ENCODE measurements at places on chromosomes 3 and 15.

DNA sequence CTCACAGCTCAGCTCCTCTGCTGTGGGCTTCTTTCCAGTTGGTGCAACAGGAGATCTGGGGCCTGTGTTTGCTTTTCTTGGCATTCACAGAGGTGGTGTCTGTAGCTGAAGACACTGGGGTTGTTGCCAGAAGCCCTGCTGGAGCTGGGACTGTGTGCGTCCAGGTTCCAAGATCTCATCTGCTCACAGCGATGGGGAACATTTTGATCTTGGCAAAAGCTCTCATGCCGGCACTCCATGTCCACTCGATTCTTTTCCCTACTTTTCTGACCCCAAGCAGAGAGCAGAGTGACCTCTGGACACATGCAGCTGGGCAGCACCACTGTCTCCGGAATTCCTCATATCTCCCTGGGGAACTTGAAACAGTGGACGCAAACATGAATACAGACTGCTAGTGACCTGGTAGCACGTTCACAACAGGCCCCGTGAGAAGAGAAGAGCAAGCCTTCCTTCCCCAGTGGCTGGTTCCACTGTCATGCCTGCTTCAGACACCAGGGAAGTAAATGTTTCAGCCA lies 36.1 kb upstream of the MECOM start:
- no peak for DNase-seq

GRCh38 chr3:69642606-69643005 lies 96.7 kb upstream of the MITF start:
- no peak for DNase-seq

DNA sequence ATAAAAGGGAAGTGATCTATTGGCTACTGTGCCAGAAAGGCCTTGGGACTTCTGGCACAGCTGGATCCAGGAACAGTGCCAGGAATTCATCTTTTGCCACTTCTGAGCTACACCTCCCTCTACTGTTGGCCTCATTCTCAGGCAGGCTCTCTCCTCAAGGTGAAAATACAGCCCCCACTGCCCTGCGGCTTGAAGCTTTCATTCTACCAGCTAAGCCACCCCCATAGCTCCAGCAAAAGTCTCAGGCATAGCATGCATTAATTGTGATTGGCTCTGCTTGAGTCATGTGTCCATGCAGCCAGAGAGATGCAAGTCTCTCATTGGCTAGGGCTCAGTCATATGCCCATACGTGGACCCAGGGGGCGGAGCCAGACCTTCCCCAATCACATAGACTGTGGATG lies 142.4 kb downstream of the TPRA1 start:
- DNase-seq, result no peak

GRCh38 chr15:60761505-60761845 lies 282.5 kb upstream of the ICE2 start:
- DNase-seq, result no peak

GRCh38 chr3:59472541-59472940 lies 422.7 kb upstream of the CFAP20DC start:
- DNase-seq, result no peak

GRCh38 chr3:131174752-131175151 lies 148.1 kb downstream of the NEK11 start:
- DNase-seq, result no peak

GRCh38 chr3:35663471-35663870 lies 24.1 kb downstream of the ARPP21 start:
- DNase-seq, result peak; percentile 57

DNA sequence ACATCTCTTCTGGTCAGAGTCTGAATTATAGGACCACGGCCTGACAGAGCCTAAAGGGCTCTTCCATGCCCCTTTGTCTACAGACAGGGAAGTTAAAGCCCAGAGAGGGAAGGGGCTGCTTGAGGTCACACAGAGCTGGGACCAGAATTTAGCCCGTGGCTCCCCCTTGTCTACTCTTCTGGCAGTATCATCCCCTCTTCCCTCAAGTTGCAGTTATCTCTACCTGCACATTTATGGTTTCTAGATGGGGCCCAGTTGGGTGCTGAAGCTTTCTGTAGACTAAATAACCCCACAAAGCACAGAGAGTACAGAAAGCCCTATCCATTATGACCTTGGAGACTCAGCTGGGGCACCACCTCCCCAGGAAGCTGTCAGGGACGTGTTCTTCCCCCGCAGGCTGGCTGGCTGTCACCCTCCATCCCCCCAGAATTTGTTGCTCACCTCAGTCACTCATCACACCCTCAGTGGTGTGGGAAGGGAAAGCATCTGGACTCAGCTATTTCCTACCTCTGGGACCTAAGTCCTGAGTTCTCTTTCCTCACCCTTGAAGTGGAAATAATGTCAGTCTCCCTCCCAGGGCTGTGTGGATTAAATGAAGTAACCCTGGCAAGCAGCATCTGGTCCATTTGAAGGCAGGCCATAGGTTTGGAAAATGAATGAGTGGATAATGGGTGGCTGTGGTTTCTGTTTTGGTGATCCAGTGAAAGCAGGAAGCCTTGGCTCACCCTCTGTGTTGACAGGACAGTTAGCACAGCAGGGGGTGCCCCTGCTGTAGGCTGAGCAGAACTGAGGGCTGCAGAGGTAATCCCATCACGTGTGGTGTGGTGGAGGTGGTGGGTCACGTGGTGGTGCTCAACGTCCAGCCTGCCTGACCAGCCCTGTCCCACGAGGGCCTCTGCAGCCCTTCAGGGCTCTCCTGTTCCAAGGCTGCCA lies 16.3 kb downstream of the ACOX2 start:
- DNase-seq, result no peak

DNA sequence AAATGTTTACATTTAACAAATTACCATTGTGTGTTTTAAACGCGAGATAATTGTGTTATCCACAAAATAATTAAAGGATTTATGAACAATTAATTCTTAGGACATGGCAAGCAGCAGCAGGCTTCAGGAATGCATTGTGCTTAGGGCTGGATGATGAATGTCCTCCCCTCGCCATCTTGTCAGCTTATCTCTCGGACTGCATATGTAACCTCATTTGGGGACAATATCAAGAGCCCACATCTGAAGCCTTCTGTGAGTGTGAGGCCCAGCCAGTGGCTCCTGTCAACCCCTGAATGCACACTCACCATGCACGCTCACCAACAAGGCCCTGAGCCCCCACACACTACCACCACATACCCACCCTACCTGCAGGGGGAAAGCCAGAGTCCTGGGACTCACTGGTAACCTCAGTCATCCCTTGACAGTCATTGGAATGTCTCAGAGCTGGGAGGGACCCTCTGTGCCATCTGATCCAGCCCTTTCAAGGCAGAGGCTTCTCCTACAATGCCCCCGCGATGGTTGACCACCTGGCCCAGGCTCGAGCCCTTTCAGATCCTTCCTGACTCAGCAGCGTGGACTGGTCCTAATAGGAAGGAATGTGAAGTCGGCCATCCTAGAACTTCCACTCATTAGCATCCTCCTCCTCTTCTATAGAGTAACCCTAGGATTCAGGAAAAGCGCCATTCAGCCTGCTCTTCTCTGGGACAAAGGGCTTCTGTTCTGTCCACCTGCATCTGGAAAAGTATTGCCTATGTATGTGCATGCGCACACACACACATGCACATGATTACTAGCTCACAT lies 38.2 kb downstream of the MRPL46 start:
- DNase-seq, result no peak

DNA sequence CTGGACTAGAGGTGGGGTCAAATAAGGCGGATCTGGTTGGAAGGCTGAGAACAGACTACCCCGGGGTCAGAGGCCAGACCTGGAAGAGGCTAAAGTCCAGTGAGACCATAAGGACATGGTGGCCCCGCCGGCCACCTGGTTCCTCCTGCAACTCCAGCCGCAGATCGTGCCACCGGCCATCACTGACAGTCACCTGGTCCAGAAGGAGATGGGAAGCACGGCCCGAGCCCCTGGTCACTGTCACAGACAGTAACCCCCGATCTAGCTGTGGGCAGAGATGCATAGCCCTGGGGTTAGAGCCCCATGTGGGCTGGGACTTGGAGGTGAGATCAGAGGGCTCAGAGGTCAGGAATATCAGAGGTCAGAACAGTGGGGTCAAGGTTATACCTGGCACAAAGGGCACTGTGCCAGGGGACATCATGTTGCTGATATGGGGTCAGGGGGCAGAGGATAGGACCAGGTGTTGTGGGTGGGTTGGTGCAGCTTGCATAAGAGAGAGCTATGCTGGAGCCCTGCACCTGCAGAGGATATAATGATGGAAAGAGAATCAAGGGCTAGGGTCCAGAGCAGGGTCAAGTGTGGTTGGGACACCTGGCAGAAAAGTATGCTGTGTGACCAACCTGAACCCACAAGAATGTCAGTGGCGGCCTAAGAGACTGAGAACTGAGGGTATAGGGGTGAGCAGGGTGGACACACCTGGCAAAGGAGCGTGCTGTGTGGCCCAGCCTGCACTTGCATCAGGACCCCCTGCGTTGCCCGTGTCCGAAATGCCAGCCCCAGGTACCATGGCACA lies 9.6 kb downstream of the CELSR3 start:
- DNase-seq, result no peak

- peak; percentile 34 for DNase-seq
These were observed 40.0 kb downstream of the ADAMTS9 start for GRCh38 chr3:64647825-64648224.

GRCh38 chr3:44339181-44340057 lies 853 bp downstream of the TCAIM start:
- DNase-seq, result no peak

- no peak for DNase-seq
These were observed 46.6 kb upstream of the CD47 start for GRCh38 chr3:108137460-108137814.

GRCh38 chr3:172309741-172310427 lies 138.4 kb downstream of the GHSR start:
- no peak for DNase-seq

- DNase-seq, result no peak
These were observed 869.8 kb upstream of the CFAP20DC start for GRCh38 chr3:59919586-59919985.

- no peak for DNase-seq
These were observed 6.9 kb upstream of the PCSK6 start for GRCh38 chr15:101496198-101496986.

- DNase-seq, result no peak
These were observed 225.4 kb downstream of the SI start for GRCh38 chr3:164852866-164853265.

DNA sequence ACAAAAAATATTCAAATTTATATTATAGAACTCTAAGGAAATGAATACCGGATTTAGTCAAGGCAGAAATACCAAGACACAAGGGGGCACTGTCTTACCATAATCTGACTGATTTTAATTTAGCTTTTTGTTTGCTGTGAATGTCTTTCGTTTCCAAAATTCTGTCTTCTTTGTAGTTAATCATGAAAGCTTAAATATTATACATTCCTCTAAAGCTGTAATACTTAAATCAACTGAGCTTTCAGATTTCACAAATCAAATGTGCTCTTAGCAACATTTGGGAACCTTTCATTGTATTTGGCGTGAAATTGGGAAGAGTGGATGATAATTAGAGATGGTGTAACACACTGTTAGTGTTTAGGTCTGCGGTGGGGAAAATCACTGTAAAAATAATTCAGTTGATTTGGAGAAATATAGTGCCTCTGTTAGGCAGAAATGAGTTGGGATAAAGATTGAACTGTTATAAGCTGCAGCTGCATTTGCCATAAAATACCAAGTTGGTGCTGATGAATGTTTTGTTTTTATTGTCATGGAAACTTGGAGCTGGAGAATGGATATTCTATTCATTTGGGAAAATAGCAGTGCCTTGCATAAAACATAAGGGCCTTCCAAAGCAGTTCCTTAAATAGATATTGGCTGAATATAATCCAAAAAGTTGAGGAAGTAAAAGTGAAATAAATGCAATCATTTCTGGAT lies 228.2 kb downstream of the TCF12 start:
- peak; percentile 63 for DNase-seq

- DNase-seq, result no peak
These were observed 702 bp downstream of the NDUFB4 start for GRCh38 chr3:120596853-120597223.

GRCh38 chr3:59456852-59457485 lies 407.1 kb upstream of the CFAP20DC start:
- DNase-seq, result no peak

DNA sequence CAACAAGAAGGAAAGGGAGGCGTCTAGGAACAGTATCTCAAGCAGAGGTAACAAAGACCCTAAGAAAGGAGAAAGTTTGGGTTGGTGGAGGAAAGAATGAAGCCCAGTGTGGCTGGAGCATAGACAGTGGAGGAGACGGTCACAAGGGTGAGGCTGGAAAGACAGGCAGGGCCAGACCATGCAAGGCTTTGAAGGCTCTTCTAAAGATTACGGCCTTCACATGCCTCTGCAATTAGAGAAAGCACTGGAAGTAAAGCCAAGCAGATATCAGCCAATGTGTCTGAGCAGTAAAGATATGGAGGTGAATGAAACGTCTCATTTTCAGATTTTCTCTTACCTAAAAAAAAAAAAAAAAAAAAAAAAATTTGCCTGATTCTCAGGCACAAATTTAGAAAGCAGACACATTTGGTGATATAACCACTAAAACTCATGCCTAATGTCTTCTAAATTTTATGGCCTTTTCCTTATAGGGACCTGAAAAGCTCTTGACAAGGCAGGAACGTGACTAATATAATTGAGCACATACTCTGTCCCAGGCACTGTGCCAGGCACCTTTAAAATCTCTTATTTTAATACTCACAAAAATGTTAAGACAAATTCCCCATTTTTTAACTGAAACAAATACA lies 184.1 kb downstream of the MECOM start:
- no peak for DNase-seq

GRCh38 chr3:39502838-39503145 lies 35.3 kb downstream of the MOBP start:
- DNase-seq, result no peak

DNA sequence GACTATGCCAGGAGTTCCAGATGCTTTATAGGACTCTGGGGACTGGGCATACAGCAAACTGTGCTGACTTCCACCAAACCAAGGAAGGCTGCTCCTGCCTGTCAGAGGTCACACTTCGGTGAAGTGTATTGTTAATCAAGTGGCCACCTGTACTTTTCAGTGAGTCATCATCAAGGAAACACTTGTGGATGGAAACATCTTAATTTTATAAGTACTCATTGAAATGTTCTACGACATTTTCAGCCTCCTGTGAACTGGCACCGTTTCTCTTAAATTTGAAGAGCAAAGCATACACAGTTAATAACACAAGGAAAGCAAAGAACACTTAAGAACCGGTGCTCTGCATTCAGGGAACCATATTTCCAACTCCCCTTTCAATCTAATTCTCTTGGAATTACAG lies 801.7 kb upstream of the DPPA4 start:
- DNase-seq, result no peak
